Mesothelial cell of epicardium (in vitro differentiated cells): ENCODE measurements at places on chromosomes 16 and 17. TPM values are rescaled to one million over a fixed set of nuclear protein-coding genes. Genes with fewer than 3 reads are reported as not detected.

DNA sequence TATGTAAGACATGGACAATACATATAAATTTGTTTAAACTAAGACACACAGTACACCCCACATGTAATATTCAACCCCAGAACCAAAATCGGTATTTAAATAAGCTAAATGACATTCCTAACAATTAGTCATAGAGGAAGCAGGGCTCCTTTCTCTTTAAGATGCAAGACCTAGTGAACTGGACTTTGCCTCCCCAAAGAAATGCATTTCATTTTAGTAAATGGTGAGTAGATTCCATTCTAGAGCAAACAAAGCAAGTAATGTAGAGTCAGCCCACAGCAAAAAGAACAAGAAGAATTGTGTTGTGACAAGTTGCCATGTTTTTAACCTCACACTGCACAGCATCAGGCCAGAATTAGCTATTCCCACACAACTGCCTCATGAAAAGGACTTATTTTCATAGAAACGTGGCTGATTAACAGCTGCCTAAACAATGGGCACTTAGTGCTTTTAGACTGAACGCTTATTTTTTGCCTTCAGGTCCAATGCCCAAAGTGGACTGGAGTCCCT is 14.4 kb downstream of the DNAJC7 start:
- H3K27ac ChIP-seq = no peak overlapping the region
- no peaks in the 10 kb centered on the region for H3K4me1 ChIP-seq
- H3K27me3 ChIP-seq = no peaks in the 10 kb centered on the region

- peaks cover 18% of the 10 kb centered on the region for H3K27me3 ChIP-seq
- H3K4me3 ChIP-seq = no peak overlapping the region
- H3K27ac ChIP-seq = no peak overlapping the region
- no peaks in the 10 kb centered on the region for H3K4me1 ChIP-seq
- DNase-seq = no peak
These were observed 25.0 kb downstream of the RAB11FIP4 start for GRCh38 chr17:31416503-31416923.

- H3K27ac ChIP-seq = peak within 1 kb of the TSS; percentile 98
- H3K27me3 ChIP-seq = no peaks in the 10 kb centered on the region
- H3K4me3 ChIP-seq = peak within 1 kb of the TSS; percentile 89
- no peak for DNase-seq
- peaks cover 2% of the 10 kb centered on the region for H3K36me3 ChIP-seq
These were observed at the start of gene NME4 for GRCh38 chr16:397135-397661. Gene NME4, plus strand, starts transcription at chr16:397199. Its CDS starts 24 bp downstream, at chr16:397223.

GRCh38 chr17:46869296-46869695 is 17.9 kb downstream of the WNT9B start:
- no peak overlapping the region for H3K4me3 ChIP-seq
- peak overlapping the region; percentile 16 for H3K27ac ChIP-seq
- no peak for DNase-seq
- H3K4me1 ChIP-seq = peaks cover 13% of the 10 kb centered on the region
- no peaks in the 10 kb centered on the region for H3K36me3 ChIP-seq
- no peaks in the 10 kb centered on the region for H3K27me3 ChIP-seq

DNA sequence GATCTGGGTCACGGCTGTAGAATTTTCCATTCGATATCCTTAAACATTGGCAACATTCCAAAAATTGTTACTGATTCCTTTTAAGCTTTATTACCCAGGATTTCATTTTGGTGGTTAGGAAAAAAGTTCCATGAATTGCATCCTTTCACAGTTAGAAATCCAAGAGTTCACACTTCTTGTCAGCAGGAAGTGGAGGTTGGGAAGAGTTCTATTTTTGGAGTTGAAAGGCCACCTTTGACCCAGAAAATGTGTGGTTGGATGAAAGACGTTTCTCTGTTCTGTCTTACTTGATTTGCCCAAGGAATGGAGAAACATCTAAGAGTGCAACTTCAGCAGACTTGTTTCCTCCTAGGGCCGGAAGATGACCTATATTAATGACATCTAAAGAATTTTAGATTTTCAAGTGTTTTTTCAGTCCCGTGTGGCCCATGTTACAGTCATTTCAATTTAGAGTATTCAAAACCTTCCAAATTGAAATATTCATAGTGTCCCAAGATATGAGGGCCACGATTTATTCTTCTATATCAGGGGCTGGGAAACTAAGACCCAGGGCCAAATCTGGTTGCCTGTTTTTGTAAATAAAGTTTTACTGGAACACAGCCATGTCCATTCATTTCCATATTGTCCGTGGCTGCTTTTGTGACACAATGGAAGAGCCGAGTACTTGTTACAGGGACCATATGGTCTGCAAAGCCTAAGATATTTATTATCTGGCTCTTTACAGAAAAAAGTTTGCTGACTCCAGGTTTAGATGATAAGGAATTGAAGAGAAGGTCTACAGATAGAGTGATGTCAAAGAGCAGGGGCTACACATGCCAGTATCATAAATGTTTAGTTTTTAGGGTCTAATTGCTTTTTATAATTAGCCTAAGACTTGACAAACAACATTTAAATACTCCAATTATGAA is 50.2 kb downstream of the CDK5R1 start:
- no peaks in the 10 kb centered on the region for H3K27me3 ChIP-seq
- H3K4me1 ChIP-seq = no peaks in the 10 kb centered on the region
- no peak for DNase-seq
- no peak overlapping the region for H3K27ac ChIP-seq
- peaks cover 10% of the 10 kb centered on the region for H3K36me3 ChIP-seq
- no peak overlapping the region for H3K4me3 ChIP-seq

DNA sequence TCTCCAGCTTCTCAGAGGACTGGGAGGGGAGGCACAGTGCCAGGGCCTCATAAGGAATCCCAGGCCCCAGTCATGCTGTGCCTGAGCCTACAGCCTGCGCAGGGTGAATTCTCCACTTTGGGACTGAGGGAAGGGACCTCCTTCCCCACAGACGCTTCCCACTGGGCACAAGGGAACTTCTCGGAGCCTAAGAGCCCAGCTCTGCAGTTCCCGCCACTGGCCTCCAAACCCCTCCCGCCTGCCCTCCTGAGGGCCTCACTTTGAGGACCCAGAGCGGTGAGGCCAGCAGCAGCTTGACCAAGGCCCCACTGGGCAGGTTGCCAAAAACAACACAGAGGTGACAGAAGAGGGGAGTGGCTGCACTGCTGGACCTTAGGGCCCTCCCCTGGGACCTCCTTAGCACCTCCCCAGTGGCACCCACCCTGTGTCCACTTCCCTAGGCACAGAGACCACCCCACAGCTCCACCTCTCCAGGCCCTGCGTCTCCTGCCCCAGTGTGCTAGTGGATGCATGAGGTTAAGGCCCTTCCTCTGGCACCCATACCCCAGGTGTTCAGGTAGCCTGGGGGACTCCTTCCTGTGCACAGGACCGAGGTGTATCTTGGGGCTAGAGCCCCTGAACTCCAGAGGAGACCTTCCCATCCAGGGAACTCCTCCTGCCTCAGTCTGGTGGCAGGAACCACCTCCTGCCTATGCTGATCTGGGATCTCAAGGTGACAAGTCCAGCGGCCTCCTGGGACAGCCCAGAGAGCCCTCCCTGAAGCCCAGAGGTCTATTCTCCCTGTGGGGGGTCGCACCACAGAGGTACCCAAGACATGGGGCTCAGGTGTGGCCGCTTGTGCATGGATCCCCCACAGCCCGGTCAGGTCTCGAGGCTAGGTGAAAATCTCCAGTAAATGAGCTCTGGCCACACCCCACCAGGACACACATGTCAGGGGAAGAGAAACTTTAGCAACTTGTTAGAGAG is 3.4 kb downstream of the CASKIN2 start:
- no peaks in the 10 kb centered on the region for H3K27me3 ChIP-seq
- no peak for DNase-seq
- H3K27ac ChIP-seq = no peak overlapping the region
- H3K36me3 ChIP-seq = no peaks in the 10 kb centered on the region
- H3K4me1 ChIP-seq = peaks cover 41% of the 10 kb centered on the region

- peaks cover 51% of the 10 kb centered on the region for H3K4me1 ChIP-seq
- no peaks in the 10 kb centered on the region for H3K27me3 ChIP-seq
- peak overlapping the region; percentile 91 for H3K27ac ChIP-seq
- H3K36me3 ChIP-seq = no peaks in the 10 kb centered on the region
These were observed 30.0 kb downstream of the CHD9 start for GRCh38 chr16:53084746-53085334.

- H3K27me3 ChIP-seq = peaks cover 38% of the 10 kb centered on the region
- H3K27ac ChIP-seq = peak overlapping the region; percentile 67
- H3K36me3 ChIP-seq = no peaks in the 10 kb centered on the region
These were observed 631 bp downstream of the SP6 start for GRCh38 chr17:47850373-47850691.

- no peak overlapping the region for H3K27ac ChIP-seq
- H3K36me3 ChIP-seq = no peaks in the 10 kb centered on the region
- H3K4me1 ChIP-seq = no peaks in the 10 kb centered on the region
- no peak for DNase-seq
- H3K27me3 ChIP-seq = peaks cover 2% of the 10 kb centered on the region
These were observed 395.3 kb downstream of the HS3ST4 start for GRCh38 chr16:26087091-26087490.

DNA sequence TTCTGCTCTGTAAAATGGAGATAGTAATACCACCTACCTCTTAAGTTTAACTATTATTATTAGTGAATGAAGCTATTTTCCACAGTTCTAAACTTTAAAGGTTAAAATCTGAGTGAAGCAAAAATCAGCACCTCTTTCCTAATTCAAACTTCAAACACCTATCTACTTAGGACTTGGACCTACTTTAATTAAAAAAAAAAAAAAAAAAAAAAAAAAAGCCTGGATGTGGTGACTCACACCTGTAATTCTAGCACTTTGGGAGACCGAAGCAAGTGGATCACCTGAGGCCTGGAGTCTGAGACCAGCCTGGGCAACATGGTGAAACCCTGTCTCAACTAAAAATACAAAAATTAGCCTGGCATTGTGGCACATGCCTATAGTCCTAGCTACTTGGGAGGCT is 5.0 kb upstream of the KANSL1 start:
- DNase-seq = no peak
- H3K27ac ChIP-seq = no peak overlapping the region
- H3K4me1 ChIP-seq = peaks cover 39% of the 10 kb centered on the region
- H3K36me3 ChIP-seq = peaks cover 8% of the 10 kb centered on the region
- H3K27me3 ChIP-seq = no peaks in the 10 kb centered on the region
- no peak overlapping the region for H3K4me3 ChIP-seq

DNA sequence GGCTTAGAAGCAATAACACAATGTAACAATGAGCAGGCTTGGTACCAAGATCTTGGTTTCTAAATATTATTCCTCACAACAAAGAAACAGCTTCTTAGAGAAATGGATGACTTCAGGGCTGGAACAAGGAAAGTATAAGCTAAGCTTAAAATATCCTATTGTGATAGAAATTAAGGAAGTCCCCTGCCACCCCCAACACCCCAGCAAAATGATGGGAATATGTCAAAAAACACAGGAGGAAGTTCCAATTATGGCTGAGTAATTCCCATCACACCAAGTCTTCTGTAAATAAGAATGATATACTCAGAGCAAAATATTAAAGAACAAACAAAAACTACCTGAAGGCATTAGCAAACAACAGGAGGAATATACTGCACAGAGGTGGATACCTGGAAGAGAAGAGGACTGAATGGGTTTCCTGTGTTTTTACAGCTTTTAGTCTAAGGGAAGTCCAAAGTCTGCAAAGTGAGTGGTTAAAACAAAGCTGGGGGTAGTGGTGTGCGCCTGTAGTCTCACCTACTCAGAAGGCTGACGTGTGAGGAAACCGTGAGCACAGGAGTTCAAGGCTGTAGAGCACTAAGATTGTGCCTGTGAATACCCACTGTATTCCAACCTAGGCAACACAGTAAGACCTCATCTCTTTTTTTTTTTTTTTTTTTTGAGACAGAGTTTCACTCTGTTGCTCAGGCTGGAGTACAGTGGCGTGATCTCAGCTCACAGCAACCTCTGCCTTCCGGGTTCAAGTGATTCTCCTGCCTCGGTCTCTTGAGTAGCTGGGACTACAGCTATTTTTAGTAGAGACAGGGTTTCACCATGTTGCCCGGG is 17.1 kb upstream of the ATP6V0A1 start:
- no peak for DNase-seq
- H3K4me1 ChIP-seq = no peaks in the 10 kb centered on the region
- no peaks in the 10 kb centered on the region for H3K27me3 ChIP-seq
- no peak overlapping the region for H3K4me3 ChIP-seq

DNA sequence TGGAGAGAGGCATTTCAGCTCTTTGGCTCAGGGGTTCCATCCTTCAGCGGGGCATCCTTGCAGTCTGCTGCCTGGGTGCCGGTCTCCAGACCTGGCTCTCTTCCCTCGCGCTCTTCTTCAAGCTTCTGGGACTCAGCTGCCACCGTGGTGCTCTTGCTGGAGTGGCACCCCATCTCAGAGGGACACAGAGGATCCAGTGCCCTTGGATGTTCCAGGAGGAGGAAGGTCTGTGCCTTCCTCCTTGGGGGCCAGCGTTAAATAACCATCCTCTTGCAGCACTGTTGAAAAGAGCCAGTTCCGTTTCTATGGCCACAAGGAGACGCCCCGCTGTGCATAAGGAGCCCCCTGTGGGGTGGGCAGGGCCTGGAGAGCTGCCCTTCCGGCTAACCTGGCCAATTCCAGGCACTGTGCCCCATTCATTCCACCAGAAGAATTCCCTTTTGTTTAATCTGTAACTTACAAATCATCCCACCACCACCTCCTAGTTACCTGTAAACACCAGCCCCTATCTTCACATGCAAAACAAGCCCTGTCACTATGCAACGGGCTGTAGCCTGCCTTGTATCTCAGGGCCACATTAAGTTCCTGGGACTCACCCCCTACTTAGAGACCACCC is 8.6 kb downstream of the CHD9NB start:
- H3K36me3 ChIP-seq = peaks cover 2% of the 10 kb centered on the region
- peaks cover 7% of the 10 kb centered on the region for H3K27me3 ChIP-seq
- peaks cover 59% of the 10 kb centered on the region for H3K4me1 ChIP-seq
- H3K27ac ChIP-seq = peak overlapping the region; percentile 50
- peak overlapping the region; percentile 28 for H3K4me3 ChIP-seq
- DNase-seq = no peak

- H3K4me3 ChIP-seq = no peak overlapping the region
- H3K27ac ChIP-seq = no peak overlapping the region
- no peak for DNase-seq
- H3K4me1 ChIP-seq = peaks cover 9% of the 10 kb centered on the region
- H3K27me3 ChIP-seq = no peaks in the 10 kb centered on the region
These were observed 117.1 kb upstream of the COX10 start for GRCh38 chr17:13952009-13952750.

- H3K4me3 ChIP-seq = no peak overlapping the region
- no peaks in the 10 kb centered on the region for H3K36me3 ChIP-seq
- H3K27me3 ChIP-seq = no peaks in the 10 kb centered on the region
- H3K27ac ChIP-seq = no peak overlapping the region
These were observed 9.5 kb upstream of the GJD3 start for GRCh38 chr17:40373999-40374398.

GRCh38 chr16:72129976-72130656 is 36.5 kb downstream of the DHX38 start:
- H3K27me3 ChIP-seq = no peaks in the 10 kb centered on the region
- peaks cover 11% of the 10 kb centered on the region for H3K4me1 ChIP-seq
- no peaks in the 10 kb centered on the region for H3K36me3 ChIP-seq
- H3K27ac ChIP-seq = no peak overlapping the region
- no peak overlapping the region for H3K4me3 ChIP-seq

The ZNF385C gene
- 2.2 to 2.9 TPM (median 2.5 TPM) in 3 replicates for total RNA-seq

The SEZ6 gene
- total RNA-seq = not detected in 3 replicates

The PRR11 gene
- total RNA-seq = 13.3 to 15.2 TPM (median 15.1 TPM) in 3 replicates

The KRTAP4-6 gene
- total RNA-seq = not detected in 3 replicates

The SKAP1 gene
- total RNA-seq = 3.4 to 4.3 TPM (median 3.4 TPM) in 3 replicates

The C17orf100 gene
- total RNA-seq = 6.1 to 7.6 TPM (median 7.1 TPM) in 3 replicates

The NRN1L gene
- total RNA-seq = 0.66 to 0.99 TPM in 2 of 3 replicates, not detected in the other

The KRTAP9-8 gene
- not detected in 3 replicates for total RNA-seq
